ENCODE measurements at places on chromosomes 2 and 18.

DNA sequence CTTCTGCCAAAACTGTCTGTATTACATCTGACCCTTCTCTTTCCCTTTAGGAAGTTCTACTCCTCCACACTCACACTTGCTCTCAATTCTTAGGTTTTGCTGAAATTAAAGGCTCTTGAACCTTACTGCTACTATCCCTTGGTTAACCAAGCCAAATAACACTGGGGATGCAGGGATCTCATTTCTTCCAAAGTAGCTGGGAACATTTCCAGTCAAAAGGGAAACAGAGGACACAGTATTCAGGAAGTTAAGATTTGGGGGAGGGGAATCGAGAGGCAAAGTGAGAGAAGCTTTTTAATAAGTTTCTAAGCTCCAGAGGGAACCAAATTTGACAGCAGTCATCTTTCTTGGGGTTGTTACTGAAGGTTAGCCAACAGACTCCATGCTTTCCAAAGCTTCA lies 6.2 kb downstream of the SEPTIN2 start:
- no peak for DNase-seq

DNA sequence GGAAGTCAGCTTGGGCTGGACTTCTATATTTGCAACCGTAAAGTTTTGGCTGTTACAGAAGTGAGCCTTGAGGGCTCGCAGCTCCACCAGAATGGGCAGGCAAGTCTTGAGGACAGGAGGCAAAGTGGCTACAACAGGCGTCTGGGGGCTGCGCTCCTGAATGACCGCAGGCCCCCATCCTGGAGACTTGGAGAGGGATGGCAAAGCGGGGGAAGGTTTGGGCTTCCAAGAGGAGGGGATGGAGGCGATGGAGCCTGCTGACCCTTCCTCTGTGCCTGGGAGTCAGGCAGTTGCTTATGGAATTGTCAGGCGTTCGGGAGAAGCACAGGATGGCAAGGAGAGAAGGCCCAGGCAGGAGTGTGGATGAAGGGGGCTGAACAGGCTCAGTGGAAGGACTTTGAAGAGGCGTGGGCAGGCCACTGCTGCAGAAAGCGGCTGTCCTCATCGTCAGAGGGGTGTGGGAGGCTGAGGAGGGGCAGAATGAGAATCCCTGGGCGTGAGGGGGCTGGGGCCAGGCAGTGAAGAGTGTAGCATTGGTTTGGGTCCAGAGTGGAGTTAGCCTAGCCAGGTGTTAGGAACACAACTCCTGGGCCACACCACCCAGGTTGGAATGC lies 72.3 kb downstream of the INHBB start:
- DNase-seq: no peak

GRCh38 chr2:69213782-69214181 lies 173.2 kb downstream of the GFPT1 start:
- no peak for DNase-seq

DNA sequence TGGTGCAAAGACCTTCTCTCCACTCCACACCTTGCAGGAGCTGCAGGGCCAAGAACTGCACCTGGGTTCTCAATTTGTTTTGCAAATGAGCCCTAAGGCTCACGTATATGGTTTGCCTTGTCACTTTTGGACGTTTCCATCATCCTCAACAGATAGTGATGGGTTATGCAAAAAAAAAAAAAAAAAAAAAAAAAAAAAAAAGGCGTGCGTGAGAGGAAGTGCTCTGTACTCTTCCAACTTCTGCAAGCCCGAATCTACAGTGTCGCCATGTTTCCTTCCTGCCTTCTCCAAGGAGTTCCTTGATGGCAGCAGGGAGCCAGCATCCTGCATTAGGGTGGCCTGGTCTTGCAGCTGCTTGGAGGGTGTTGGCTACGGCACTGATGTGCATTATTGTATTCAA lies 4.0 kb upstream of the INHBB start:
- no peak for DNase-seq

- DNase-seq: no peak
Measured at GRCh38 chr2:19632403-19632991, 269.3 kb downstream of the TTC32 start.

- DNase-seq: no peak
Measured at GRCh38 chr2:234502285-234502918, 5.5 kb upstream of the ARL4C start.

GRCh38 chr2:30325600-30326328 lies 94.4 kb downstream of the LBH start:
- DNase-seq: no peak

DNA sequence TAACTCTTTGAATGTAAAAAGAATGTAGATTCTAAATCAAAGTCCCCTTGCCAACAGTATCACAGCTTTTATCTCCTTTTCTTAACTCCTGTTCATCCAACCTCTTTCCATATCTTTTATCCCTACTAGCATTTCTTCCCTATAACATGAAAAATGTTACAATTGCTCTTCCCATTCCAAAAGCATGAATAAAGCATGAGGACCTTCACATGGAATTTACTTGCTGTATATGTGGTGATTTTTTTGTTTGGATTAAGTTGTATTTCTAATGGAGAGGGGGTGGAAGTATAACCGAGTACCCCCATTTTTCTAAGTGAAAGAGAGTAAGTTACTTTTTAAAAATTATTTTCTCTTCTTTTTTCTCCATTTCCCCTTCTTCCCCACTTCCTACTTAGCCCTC lies 94.9 kb upstream of the RBBP8 start:
- no peak for DNase-seq

GRCh38 chr2:142586693-142587580 lies 290.5 kb upstream of the KYNU start:
- no peak for DNase-seq

DNA sequence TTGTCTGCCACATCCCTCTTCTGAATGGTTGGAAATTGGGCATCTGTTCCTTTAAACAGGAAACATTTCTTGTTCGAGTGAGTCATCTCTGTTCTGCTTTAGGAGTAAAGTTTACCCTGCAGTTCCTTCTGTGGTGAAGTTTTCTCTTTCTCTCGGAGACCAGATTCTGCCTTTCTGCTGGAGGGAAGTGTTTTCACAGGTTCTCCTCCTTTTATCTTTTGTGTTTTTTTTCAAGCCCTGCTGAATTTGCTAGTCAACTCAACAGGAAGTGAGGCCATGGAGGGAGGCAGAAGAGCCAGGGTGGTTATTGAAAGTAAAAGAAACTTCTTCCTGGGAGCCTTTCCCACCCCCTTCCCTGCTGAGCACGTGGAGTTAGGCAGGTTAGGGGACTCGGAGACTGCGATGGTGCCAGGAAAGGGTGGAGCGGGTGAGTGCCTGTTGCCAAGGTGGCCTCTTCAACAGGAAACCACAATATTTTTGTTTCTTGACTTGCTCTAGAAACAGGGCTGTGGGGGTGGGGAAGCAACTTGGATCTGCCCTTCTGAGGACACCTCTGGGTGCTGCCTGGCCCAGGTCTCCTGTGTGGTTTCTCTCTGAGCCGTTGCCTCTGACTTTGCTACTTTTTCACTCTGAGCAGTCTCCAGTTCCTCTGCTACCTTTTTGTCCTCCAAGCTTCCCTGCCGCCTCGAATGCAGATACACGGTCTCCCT lies 2.2 kb upstream of the CASP8 start:
- DNase-seq: peak; percentile 85

GRCh38 chr18:64097497-64097896 lies 51.4 kb downstream of the LINC00305 start:
- DNase-seq: no peak

- no peak for DNase-seq
Measured at GRCh38 chr2:1650085-1650872, 94.0 kb downstream of the PXDN start.

GRCh38 chr2:5123582-5124196 lies 568.5 kb upstream of the SOX11 start:
- DNase-seq: no peak

- DNase-seq: no peak
Measured at GRCh38 chr18:71020342-71021029, 731.6 kb downstream of the SOCS6 start.

- no peak for DNase-seq
Measured at GRCh38 chr2:43383533-43383932, 157.1 kb upstream of the ZFP36L2 start.

All from mucosa of gallbladder (tissue), 1 donor.